Urinary bladder (tissue), 4 donors: ENCODE measurements at places on chromosomes 11 and 22. TPM values are rescaled to one million over a fixed set of nuclear protein-coding genes. Genes with fewer than 3 reads are reported as not detected.

Gene UBQLN3
- 0.58 TPM for total RNA-seq

DNA sequence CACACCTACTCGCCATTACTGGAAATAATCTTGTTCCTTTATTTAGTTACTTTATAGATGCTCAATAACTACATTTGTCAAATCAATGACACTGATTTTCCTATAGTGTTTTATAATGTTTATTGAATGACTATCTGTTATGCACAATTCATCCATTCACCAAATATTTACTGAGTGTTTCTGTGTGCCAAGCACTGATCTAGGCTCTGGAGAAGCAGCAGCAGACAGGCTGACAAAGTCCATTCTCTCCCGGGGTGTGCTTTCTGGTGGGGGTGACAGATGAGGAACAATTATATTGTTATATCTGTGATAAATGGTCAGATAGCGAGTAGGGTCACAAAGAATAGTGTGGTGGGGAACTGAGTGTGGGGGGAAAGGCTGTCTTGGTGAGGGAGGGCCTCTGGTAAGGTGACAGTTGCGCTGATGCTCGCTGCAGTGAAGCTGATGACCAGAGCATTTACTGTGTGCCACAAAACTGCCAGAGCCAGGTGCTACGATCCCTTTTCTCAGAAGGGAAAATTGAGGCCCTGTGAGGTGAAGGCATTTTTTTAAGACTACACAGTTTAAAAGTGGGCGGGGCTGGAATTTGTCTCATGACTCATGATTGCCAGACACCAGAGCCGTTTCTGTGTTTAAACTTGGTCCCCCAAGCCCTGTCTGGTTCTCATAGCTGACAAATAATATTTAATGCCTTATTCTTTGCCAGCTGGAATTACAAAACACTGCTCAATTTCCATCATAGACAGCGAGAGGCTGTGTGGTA, 10.2 kb downstream of the PACS1 start:
- DNase-seq, result no peak

DNA sequence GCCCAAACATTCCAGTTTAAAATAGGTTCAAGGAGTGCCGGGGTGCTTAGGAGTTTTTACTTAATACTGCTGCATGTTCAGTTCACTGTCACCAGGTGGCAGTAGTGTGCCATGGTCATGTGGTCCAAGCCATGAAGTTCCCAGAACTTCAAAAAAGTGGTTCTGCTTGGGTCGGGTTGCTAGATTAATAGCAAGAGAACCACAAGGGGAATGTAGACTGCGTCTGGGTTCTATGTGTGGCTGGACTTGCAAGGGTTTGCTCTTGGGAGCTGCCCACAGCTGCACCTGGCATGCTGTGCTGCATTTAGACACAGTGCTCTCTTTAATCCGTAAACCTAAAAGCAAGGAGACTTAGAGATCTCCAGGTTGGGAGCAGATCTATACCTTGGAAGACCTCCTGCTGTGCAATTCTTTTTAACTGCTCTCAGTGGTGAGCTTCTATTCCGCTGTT, 6.5 kb upstream of the SPON1 start:
- DNase-seq, result no peak

DNA sequence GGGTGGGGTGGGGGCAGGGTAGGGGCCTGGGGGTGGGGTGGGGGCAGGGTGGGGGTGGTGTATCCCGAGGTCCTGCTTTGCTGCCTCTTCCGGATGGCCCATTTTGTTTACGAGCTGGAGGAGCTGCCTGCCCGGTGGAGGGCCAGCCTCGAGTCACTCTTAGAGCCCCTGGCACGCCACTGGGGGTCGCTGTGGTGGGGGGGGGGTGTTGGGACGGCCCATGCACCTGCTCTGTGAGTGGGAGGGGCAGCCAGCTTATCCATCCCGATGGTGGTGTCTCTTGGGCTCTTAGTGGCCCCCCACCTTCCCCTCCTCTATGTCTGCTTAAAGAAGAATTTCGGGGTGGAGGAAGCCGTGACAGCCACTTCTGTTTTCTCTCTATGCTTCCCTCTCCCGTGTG, 24.6 kb downstream of the MRGPRD start:
- no peak for DNase-seq

- DNase-seq, result no peak
Measured at GRCh38 chr11:105699203-105699602, 89.3 kb downstream of the GRIA4 start.

- no peak for DNase-seq
Measured at GRCh38 chr11:100703801-100704575, 16.9 kb downstream of the ARHGAP42 start.

DNA sequence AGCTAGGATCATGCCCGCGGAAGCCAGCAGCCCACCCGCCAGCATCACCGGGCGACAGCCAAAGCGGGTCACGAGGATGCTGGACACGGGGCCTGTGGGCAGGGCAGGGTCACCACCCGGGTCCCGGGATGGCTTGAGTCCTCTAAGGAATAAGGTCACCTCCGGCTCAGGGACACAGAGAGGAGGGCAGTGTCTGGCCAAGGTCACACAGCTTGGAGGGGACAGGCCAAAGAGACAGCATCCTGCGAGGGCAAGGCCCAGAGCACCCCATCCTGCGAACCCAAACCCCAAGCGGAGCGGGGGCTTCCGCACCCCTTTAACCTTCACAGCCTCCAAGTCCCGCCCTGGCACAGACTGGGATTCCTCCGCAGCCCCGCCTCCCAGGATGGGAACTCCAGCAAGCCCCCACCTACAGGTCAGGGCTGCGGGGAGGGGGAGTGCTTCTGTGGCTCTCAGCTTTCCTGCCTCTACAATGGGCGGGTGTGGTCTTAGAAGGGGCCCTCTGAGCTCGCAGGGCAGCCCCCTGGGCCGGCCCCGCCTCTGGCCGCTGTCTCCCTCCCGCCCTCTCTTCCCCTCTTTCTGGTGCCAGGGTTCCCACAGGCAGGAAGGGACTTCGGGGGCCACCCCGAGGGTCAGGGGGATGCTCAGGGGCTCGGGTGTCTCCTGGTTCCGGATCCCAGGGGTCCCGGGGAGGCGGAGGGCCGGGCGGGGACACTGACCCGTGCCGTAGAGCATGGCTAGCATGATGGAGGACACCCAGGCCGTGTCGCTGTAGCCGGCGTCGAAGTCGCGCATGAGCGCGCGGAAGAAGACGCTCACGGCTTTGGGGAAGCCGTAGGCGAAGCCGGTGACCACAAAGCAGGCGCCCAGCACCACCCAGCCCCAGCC, 1.8 kb downstream of the SLC16A8 start:
- no peak for DNase-seq

GRCh38 chr11:73210916-73211667, 7.0 kb upstream of the P2RY2 start:
- DNase-seq, result no peak
